ENCODE measurements at places on chromosomes 6 and 20.

GRCh38 chr6:20126789-20127653 is 85.2 kb downstream of the MBOAT1 start:
- no peak for DNase-seq

GRCh38 chr6:132005178-132005577 is 54.0 kb upstream of the CCN2 start:
- no peak for DNase-seq

GRCh38 chr6:17011985-17012384 is 89.9 kb upstream of the STMND1 start:
- DNase-seq: no peak

- DNase-seq: no peak
Measured at GRCh38 chr6:128848212-128848935, 34.6 kb upstream of the LAMA2 start.

DNA sequence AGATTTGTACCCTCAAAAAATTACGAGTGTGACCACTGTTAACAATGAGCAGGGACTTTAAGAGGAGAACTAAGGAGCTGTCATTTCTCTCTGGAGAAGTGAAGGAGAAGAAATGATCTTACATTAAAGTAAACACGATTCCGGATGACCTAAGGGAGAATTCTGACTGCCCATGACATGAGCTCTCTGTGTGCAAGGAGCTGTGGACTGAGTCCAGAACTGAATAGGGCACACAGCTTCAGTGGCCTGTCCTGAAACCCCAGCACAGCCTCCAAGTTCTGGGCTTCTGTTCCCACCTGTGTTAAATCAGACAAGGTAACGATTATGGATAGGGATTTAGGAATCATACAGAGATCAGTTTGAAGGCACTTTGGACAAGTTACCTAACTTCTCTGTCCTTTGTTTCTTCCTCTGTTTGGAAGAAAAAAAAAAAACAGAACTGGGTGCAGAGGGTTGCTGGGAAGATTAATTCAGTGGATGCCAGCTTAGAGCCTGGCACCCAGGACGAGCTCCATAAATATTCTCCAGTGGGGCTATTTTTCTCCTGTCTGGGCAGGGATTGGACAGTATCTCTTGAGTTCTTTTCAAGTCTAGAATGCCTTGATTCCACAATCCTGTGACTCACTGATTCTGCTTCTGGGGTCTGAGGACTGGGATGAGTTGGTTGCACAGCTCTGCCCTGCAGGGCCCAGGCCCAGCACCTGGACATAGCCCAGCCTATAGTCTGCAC is 65.7 kb downstream of the MRPL14 start:
- no peak for DNase-seq

DNA sequence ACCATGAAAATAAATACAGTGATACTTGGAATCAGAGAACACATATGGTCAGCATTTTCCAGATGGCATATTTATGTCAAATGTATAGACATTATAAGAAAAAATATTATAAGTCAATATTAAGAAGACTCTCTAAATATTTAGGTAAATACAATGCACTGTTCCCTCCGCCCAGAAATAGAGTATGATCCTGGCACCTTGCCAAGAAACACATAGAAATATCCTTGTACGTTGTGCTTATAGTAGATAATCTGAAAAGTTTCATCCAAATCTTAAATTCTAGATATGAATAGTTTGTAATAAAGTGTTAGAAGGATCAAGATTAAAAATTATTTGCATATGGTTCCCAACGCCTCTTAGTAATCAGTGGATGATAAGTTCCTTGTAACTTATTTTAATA is 645.8 kb upstream of the GJE1 start:
- DNase-seq: no peak

- no peak for DNase-seq
Measured at GRCh38 chr6:3458706-3459421, 2.0 kb upstream of the SLC22A23 start.

DNA sequence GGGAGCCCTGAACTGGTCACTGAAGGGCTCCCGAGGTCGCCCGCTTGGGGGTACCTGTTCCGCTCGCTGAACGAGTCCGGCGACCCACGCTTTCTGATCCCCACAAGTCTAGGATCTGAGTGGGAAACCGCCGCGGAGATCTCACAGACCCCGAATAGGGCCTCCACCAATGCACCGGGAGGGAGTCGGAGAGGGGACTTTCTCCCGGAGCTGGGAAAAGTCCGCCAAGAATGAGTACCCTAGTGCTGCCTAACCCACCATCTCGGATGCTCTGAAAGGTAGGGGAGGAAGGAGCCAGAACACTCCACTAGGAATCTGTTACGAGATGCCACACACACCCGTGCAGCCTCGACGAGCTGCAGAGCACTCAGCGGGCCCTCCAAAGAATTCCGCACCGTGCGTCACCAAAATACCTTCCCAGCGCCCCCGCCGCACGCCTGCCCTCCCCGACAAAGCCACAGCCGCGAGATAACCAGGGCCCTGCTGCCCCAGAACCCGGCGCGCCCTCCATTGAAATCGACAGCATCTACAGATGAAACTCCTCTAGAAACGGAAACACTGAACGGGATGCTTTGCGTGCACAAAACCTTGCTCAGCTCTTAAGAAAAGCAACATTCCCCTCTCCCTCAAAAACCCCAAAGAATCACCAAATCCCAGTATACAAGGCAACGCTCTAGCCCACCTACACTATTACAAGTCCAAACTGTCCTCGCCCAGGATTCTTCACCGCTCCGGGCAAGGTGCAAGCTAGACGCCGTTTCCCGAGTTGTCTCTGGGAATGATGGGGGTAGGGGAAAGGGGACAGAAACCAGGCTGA is 686 bp downstream of the COL12A1 start:
- DNase-seq: no peak

- DNase-seq: no peak
Measured at GRCh38 chr6:160048471-160048870, 73.1 kb upstream of the SLC22A1 start.

- no peak for DNase-seq
Measured at GRCh38 chr6:123402052-123402451, 234.7 kb downstream of the TRDN start.

GRCh38 chr6:84103029-84103428 is 69.5 kb downstream of the MRAP2 start:
- DNase-seq: no peak

GRCh38 chr6:16089232-16090062 is 39.4 kb upstream of the MYLIP start:
- DNase-seq: no peak

DNA sequence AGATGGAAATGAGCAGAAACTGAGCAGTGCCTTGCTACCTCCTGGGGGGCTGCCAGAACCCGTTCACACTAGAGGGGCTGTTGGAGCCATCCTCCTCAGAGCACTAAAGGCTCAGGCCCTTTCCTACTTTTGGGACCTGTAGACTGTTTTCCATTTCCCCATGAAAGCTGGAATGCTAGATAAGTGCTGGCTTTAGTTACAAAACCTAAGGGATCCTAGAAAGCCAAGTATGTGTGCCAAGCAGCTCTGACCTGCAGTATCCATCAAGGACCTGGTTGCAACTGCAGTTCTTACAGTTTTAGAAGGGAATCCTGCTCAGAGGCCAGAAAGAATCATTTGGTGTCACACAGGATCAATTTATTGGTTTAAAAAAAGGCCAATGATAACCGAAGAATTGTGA is 176.7 kb upstream of the COL21A1 start:
- DNase-seq: no peak

DNA sequence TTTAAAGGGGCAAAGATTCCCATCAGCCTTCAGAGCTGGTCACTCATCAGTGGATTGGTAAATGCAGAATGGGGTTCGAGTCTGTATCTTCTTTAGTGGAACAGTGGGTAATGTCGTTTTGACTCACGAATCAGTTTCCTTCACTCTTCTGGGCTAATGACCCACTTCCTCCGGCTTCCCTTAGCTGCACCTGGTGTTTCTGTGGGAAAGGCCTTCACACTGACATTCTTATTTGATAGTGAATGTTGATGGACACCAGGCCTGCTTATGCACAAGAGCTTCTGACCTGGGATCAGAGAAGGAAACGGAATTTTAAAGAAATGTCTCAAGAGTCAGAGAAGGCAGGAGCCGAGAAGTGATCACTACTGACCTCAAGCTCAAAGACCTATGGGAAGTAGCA is 272.0 kb upstream of the SULF2 start:
- no peak for DNase-seq

- no peak for DNase-seq
Measured at GRCh38 chr6:45272626-45273025, 55.5 kb upstream of the RUNX2 start.

GRCh38 chr6:27293436-27294098 is 18.5 kb downstream of the POM121L2 start:
- DNase-seq: no peak

DNA sequence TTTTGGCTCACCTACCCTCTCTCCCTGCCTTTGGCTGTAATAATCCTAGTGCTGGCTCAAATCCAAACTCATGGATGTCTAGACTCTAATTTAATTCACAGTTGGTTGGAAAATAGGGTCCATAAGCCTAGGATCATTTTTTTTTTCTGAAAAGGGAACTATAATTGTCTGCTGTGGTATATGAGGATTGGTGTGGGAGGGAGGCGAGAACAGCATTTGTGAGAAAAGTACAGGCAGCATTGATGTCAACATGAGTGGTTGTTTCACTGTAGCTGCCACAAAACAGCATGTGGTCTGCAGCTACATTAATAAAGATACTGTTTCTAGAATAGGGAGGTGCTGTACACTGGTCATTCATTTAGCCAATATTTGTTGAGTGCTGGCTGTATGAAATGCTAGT is 18.6 kb upstream of the POLR1H start:
- DNase-seq: no peak

DNA sequence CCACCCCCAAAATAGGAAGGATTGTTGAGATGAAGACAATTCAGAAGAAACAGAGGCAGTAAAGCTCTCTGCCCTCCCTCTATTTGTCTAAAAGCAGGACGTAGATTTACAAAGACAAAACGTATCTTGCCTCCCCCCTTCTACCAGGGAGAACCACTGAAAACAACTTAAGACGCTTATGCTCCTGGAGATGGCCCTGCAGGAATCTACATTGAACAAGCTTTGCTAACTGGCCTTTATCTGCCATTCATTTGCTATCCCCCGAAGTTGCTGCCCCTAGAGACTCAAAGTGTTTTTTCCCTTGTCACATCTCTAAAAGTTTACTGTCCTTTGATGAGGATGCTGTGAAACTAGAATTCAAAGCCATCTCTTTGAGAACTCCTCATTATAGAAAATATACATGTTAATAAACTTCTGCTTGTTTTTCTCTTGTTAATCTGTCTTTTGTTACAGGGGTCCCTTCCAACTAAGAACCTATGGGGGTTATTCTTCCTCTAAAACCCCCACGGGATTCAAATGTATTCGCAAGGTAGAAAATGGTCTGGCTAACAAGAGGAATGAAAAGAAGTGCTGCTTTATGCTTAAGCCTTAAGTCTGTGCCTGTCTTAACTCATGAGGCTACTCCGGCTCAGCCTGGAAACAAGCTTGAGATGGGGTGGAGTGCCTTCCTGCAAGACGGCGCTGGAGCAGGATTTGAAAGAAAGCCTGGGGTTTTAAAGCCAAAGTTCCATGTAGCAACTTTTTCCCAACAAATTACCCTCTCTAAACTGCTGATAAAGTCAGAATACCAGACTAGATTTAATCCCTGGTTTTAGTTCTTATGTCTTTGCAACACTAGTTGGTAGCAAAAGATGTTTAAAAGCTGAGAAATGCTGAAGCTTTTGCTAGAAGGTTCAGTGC is 88.0 kb downstream of the CLIC5 start:
- DNase-seq: no peak
